ENCODE measurements at places on chromosomes 5 and 9.

DNA sequence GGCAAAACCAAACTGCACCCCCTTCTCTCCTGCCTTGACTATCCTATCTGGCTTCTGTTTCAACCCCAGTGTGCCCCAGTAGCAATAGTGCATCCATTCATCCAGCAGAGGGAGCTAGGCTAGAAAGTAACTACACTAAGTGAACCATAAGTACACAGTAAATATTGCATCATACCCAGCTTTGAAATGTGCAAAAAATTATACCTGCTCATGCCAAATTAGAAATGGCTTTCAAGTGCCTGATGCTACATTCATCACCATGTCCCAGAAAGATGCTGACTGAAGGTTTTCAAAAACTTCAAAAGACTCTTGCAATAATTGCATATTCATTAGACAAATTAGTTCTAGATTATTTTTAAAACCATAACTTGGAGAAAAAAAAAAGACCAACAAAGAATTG, 153.5 kb downstream of the PRELID2 start:
- no peak for DNase-seq

- DNase-seq = no peak
Measured at GRCh38 chr5:87116825-87117512, 150.7 kb upstream of the RASA1 start.

GRCh38 chr5:102090770-102091169, 205.3 kb downstream of the SLCO4C1 start:
- DNase-seq = no peak

GRCh38 chr9:99387431-99387830, 165.3 kb downstream of the SEC61B start:
- no peak for DNase-seq

- DNase-seq = no peak
Measured at GRCh38 chr9:33211695-33212393, 28.1 kb upstream of the SPINK4 start.

DNA sequence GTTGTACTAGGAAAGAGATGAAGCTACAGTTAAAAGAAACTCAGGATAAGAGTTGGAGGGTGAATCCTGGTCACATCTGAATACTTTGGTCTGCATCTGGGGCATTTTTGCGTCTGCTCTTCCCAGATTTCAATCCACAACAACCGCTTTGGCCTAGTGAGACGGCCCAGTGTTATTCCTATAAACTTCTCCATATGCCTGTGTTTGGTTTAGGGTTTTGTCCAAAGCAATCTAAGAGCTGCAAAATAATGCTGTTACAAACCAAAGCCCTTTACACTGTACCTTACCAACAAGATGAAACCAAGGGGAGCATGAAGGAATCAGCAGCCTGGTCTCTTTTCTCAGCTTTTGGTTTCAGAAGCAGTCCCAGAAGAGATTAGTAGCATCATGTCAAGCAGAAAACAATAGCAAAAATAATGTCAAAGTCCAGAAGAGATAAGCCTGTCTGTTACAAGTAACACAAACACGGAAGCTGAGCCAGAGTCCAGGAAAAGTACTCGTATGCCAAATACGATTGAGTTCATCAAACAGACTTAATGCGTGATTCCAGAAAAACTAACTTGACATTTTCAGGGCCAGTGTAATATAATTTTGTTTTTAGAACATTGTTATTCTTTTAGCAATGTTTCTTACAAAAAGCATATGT, 379.9 kb upstream of the ACO1 start:
- DNase-seq = no peak

DNA sequence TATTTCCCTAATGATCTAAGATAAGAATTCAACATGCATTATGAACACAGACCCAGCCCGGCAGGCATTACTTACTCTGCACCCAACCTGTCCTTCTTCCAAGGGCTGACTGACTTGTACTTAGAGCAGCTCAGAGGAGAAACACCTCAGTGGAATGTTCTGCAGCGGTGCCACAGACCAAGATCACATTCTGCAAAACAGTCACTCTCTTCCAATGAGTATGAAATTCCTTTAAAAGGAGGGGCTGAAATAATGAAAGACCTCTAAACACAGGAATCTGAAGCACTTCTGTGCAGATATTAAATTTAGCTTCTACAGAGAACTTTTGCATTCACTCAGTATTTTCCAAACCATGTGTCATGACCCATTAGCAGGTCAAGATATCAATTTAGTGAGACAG, 172.9 kb downstream of the ZDHHC21 start:
- no peak for DNase-seq
